Activated naive CD4-positive, alpha-beta T cell treated with anti-CD3 and anti-CD28 coated beads, Interleukin-2, amount 50 U/mL, for 72 hours (primary cell): ENCODE measurements at places on chromosomes 5 and 9.
A peak's percentile ranks its signal among the peaks of the same experiment; 100 is the strongest.

DNA sequence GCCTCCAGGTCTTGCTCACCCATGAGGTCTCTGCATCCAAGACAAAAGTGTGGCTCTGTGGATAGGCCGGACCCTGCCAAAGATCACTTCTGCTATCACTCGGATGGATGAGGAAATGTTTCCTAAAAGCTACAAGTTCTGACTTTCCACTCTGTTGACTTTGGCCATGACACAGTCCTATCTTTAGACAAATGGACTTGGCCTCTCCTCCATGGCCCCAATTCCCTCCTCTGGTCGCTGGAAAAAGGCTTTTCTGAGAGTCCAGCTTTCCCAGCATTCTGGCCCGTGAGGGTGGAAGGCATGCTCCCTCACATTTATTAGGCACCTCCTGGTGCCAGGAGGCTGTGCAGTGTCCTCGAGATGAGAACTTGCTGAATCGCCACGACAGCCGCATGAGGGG, 83.1 kb downstream of the COL27A1 start:
- DNase-seq: no peak

DNA sequence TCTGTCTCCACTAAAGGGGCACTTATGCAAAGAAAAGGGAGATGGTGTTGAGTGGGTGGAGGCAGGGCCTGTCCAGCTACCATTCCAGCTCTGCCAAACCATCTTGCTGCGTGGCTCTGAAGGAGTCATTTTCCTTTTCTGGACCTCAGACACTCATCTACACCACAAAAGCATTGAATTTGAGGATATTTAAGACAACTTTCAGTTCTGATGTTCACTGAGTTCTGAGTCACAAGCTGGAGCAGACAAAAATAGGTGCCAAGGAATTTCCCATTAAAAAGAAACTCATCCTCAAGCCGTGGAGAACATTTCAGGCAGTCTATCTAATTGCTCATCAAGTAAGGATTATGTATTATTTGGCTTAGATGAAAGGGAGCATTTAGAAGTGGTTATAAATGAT, 195.0 kb upstream of the TBC1D2 start:
- no peak for DNase-seq

DNA sequence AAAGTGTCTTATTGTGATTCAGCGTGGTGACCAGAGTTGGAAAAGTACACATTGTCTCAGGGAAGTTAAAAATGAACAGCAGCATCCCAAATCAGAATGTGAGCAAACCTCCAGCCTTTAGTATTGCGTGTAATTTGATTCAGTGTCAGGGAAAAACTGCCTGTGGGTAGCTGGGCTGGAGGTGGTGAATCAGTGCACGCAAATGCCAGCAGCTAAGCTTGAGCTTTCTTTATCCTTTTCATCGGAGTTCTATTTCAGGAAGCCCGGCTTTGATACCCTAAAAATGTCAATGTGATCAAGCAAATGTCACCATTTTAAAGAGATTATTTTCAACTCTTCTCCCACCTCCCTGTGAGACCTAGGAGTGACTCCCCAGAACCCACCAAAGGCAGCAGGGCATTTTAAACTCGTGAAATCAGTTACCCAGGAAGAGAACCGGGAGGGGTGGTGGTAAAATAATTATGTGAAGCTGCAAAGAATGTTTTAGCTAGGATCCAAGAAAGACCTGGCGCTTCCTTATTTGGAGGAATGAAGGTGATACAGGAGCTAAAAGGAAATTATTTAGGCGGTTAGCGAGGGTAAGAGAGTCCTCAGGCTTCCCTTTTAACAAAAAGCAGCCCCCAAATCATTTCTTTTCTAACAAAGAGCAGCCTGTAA, 25.7 kb upstream of the C5orf47 start:
- no peak for DNase-seq

GRCh38 chr9:132716007-132716406, 45.7 kb downstream of the GTF3C4 start:
- DNase-seq: no peak

DNA sequence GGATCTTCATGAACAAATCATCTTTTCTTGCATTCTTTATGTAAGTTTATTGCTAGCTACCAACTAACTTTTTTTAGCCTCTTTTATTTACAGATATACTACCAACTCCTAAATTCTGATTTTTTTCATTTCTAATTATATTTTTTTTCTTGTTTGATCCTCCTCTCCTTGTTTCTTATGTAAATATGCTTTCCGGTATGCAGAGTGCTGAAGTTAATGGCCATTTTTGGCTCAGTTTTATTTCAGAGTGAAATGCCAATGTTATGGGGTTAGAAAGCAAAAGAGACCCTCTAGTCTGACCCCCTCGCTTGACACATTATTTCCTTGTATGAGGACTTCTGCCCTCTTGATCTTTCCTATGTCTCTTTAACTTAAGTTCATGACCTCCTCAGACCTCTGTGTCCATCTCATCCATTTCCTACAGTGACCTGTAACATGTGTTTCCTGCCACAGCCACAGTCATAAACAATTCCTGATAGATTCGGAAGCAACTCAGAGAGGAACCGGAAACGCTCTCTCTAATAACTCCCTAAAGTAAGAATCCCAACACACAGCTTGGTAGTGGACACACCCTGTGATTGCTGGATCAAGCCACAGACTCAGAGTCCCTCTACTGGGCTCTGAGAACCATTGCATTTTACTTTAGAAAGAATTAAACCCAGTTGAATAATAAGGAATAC, 42.9 kb upstream of the AFAP1L1 start:
- no peak for DNase-seq

GRCh38 chr5:107373549-107374263, 297.0 kb downstream of the EFNA5 start:
- DNase-seq: no peak

DNA sequence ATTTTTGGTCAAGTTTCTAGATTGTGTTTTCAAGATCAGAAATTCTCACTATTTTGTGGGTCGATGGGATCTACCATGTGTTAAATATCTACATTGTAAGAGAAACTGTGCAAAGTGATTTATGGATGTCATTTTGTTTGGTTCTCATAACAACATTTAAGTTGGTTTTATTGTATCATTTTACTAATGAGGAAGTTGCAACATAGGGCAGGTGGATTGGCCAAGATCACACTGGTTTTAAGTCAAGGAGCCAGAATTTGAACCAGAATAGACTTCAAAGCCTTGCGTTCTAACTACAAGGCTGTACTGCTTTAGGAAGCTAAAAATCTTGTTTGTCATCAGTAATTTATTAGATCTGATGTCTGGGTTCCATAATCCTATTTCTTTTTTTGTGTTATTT, 23.4 kb downstream of the SH3TC2 start:
- DNase-seq: no peak

DNA sequence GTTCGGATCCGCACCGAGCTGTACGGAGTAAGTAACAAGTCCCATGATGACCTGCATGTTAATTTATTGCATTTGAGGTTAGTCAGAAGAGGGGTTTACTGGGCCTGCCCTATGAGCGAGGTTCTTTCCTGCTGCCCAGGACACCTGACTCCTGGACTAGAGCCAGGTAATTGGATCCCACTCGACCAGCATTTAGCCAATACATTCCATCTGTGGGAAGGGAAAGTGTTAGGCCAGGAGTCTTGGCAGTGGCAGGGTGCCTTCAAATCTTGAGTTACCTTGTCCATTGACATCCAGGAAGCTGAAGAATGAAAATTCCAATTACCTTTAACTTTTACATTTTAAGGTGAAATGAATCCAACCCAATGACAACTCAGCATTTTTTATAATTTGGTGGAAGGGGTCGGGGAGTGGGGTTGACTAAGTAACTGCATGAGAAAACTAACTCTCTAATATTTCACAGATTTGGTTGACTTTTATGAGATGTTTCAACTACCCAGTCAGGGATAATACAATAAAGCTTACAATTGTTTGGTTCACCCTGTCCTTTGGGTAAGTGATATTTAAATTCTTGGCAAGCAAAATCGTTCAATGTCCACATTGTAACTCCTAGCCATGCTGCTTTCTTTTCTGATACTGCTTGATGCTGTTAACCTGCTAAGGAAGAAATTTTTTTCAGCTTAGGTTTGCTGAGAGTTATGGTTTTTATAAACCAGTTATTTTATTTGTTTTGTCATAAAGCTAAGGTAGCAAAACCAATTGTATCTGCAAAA, 111.6 kb upstream of the IQGAP2 start:
- no peak for DNase-seq

- no peak for DNase-seq
These were observed 951 bp downstream of the UNC13B start for GRCh38 chr9:35162605-35163315.

GRCh38 chr9:8701904-8702303, 902.3 kb upstream of the DMAC1 start:
- DNase-seq: no peak

DNA sequence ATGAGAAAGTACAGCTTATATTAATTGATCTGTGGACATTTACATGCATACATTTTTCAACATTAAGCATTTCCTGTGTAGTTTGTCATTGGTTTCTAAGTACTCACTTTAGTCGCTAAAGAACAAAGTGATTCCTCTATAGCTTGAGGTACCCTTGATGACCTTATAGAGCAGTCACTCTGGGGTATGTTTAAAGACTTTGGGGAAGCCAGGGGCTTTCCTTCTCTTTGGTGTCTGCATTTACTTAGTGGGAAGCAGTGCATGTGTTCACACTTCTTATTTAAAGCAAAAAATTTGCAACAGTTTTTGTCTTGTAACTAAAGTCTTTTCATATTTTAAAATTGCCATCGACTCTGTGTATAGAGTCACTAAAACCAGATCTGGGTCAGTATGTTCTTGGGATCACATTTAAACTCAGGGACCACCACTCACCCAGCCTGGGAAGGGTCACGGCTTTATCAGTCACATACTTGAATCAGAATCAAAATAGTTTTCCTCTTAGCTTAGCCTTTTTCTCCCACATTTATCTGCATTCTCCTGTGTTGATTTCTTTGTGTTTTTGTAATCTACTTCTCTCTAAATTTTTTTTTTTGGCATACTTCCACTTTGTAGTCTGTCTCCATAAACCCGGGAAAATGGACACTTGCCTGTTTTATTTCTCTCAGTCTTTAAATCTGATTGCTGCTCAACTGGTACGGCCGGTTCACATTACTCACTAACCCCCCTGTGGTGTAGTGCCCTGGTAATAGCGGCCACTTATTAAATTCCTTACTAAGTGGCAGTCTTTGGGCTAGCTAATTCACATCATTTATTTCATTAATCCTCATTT, 143.9 kb upstream of the FBN2 start:
- no peak for DNase-seq

DNA sequence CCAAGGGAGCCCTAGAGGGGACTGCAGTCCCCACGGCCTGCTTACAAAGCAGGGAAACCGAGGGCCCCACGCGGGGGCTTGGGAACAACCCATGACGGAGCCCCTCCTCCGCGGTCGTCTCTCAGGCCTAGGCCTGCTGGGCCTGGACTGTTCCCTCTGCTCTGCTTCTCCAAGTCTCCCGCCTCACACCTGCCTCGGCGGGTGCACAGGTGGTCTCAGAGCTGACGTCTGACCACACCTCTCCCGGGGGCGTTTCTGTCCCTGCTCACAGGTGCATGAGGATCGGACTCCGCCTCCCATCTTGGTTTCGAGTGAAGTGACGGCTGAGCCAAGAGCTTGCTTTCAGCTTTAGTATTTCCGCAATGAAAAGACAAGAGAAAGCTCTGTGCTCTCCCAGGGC, 72.1 kb downstream of the MRPL36 start:
- peak; percentile 44 for DNase-seq

GRCh38 chr5:110371725-110372041, 354.8 kb downstream of the TMEM232 start:
- DNase-seq: no peak

- no peak for DNase-seq
These were observed 35.9 kb downstream of the AFF4 start for GRCh38 chr5:132927355-132928061.

DNA sequence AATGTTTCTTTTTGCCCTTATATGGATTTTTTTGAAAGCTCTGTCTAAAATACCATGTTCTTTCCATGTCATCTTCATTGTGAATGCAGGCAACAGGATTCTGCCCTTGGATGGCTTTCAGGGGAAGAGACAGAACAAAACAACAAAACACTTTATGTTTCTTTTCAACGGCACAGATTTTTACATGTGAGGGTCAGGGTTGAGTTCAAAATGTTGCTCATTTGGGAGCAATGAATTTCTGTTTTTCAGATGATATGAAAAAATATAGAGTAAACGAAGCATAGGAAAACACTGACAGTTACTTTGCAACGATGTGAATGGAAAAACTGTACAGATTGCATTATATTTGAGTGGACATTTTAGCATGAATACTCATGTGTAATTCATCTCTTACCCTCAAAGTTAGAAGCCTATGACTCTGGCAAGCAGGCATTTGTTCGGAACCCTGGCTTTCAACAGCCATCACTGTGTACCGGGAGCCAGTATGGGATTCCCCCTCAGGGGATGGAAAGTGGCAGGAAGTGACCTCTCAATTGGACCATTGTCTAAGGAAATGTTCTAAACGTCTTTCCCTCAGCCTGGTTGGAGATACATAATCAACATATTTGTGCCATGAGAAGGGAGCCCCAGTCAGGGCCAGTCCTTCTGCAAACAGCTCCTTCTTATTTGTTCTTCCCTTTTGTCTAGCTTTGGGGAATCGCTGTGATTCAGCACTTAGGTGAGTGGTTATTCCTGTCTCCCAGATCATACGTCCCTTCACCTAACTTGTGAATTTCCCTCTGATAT, 153.9 kb upstream of the MEF2C start:
- no peak for DNase-seq

- DNase-seq: no peak
These were observed 46.8 kb downstream of the APTX start for GRCh38 chr9:32954642-32955041.

DNA sequence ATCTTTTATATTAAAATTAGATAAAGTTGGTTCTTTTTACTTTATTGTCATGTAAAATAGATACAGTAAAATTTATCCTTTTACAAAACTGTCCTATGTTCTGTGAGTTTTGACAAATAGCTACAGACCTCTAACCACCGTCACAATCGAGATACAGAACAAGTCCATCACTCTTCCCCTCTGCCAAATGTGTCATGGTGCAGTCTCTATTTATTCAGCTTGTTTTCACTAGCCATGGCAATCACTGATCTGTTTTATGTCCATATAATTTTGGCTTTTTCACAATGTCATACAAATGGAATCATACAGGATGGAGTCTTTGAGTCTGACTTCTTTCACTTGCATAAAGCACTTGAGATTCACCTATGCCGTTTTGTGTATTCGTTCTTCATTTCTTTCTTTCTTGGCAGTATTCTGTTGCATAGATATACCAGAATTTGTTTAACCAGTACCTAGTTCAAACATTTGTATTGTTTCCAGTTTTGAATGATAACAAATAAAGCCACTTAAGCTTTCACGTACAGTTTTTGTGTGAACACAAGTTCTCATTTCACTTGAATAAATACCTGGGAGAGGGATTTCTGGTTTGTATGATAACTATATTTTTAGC, 273.2 kb upstream of the MPDZ start:
- no peak for DNase-seq

- DNase-seq: no peak
These were observed 313.0 kb upstream of the ZNF608 start for GRCh38 chr5:125059255-125060002.

- DNase-seq: no peak
These were observed 40.3 kb upstream of the BARHL1 start for GRCh38 chr9:132541870-132542830.

- no peak for DNase-seq
These were observed 149.3 kb upstream of the MPDZ start for GRCh38 chr9:13428766-13429165.
